GM20000 (cell line): ENCODE measurements at places on chromosomes 5 and 9.

DNA sequence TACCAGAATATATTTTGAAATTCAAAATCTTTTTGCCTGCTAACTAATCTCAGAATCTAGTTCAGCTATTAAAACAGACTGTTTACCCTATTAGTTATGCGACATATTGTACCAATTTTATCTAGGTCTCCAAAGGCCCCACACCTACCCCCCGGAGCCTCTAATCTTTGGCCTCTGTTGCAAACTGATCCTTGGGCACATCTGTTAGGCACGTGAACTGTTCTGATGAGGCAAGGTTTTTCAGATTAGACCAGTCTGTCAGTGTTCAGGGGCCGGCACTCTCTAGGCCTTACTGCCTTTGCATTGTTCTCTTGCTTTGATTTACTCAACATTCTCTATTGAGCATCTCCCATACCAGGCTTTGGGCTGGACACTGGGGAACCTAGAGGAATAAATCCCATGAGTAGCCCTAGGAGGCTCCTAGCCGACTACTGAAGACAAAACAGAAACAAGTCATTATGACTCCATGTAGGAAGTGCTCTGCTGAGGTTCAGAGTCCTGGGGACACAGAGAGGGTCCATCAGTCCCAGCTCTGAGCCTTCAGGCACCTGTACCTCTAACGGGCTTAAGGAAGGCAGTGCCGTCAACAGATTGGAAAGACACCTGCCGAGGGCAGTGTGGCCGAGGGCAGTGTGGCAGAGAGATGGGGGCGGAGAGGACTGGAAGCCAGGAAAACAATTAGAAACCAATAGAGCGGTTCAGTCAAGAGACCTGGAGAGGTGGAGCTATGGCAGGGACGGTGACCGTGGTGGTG, 245.1 kb downstream of the AOPEP start:
- DNase-seq: no peak

DNA sequence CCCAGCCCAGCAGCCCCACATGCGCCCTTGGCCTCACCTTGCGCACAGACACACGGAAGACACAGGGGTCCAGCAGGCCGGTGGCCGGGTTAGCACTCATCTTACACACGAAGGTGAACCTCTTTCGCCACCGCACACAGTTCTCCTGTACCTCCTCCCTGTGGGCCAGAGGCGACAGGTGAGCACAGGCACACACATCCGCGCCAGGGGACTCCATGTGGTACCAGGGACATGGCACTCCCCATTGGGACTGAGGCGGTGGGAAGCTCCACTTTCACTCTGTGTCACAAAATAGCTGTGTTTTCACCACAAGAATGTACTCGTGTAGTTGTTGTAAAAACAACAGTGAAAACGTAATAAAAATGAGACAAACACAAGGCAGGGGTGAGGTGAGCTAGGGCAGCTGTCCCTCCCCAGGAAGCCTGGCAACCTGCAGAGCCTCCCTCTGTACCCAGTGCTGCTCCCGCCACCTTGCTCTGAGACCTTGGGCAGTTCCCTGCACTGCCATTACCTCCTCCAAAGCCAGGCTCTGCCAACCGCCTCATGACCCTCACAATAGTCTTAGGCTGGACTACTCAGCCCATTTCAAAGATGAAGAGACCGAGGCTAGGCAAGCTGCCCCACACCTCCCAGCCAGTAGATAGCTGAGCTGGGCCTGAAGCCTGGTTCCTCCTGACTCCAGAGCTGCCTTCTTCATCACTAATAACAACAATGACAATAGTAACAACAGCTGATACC, 16.3 kb upstream of the DPM2 start:
- no peak for DNase-seq

- no peak for DNase-seq
Observed at GRCh38 chr5:157455057-157455456, 5.0 kb upstream of the NIPAL4 start.

GRCh38 chr5:6584101-6584645, 48.7 kb downstream of the NSUN2 start:
- no peak for DNase-seq

GRCh38 chr9:68851657-68852056, 146.6 kb downstream of the PIP5K1B start:
- no peak for DNase-seq

DNA sequence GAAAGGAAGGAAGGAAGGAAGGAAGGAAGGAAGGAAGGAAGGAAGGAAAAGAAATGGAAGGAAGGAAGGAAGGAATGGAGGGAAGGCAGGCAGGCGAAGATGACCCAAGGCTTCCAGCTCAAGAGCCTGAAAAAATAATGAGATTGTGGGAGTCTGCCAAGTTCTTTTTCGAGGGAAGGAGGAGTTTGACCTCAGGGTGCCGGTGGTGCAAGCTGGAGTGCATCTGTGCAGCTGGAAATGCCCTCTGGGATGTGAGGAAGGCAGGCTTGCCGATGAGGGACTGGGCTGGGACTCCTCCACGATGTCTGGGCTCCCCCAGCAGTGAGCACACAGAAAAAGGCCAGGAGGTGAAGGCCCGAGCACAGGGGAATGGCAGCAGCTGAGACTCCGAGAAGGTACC, 154.9 kb upstream of the DAPK1 start:
- no peak for DNase-seq

DNA sequence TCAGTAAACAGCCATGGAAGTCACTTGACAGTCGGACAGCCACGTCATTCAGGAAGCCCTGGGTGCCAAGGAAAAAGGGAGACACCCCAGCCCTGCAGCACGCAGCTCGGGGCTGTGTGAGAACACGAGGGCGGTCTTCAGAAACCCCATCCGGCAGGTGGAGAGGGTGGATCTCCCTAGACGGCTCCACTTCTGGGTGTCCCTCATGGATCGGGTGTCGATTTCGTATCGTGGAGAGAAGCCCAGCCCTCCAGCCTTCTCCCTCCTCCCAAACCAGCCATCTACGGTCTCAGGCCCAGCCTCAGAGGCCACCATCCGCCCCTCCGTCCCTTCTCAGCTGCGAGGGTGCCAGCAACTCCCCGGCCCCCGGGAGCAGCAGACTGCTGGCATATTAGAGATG, 65.5 kb upstream of the BARHL1 start:
- DNase-seq: no peak

- DNase-seq: no peak
Observed at GRCh38 chr5:137617528-137618205, 118.2 kb downstream of the KLHL3 start.

GRCh38 chr9:35938474-35939356, 19.2 kb downstream of the OR2S2 start:
- no peak for DNase-seq

DNA sequence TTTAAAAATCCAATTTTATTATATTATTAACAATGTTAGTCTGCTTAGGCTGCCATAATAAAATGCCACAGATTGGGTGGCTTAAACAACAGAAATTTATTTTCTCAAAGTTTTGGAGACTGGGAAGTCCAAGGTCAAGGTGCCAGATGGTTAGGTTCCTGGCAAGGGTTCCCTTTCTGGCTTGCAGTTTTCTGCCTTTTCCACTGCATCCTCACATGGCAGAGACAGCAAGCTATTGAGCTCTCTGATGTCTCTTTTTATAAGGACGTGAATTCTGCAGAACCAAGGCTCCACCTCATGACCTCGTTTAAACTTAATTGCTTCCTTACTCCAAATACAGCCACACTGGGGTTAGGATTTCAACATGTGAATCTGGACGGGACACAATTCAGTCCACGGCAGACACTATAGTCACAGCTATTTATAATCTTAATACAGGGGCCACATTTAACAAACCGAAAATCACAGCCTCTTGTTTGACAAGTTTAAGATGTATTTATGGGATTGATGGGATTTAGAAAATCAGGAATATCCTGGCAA, 174.9 kb upstream of the PUM3 start:
- no peak for DNase-seq

DNA sequence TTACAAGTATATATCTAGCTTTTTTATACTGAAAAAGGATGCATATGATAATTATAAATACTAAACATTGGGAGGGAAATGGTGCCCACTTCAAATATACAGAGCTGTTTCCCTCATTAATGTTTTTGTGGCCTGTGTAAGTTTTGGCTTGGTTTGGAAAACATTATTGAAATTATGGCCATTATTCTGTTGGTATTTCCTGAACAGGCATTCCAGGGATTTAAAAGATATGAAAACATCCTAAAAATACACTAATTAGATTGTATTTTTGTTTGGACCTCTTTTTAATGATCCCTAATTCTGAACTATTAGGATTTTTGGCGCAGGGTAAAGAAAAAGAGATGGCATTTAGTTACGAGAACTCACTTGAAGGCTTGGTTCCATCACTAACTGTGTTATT, 50.9 kb downstream of the CLINT1 start:
- no peak for DNase-seq

DNA sequence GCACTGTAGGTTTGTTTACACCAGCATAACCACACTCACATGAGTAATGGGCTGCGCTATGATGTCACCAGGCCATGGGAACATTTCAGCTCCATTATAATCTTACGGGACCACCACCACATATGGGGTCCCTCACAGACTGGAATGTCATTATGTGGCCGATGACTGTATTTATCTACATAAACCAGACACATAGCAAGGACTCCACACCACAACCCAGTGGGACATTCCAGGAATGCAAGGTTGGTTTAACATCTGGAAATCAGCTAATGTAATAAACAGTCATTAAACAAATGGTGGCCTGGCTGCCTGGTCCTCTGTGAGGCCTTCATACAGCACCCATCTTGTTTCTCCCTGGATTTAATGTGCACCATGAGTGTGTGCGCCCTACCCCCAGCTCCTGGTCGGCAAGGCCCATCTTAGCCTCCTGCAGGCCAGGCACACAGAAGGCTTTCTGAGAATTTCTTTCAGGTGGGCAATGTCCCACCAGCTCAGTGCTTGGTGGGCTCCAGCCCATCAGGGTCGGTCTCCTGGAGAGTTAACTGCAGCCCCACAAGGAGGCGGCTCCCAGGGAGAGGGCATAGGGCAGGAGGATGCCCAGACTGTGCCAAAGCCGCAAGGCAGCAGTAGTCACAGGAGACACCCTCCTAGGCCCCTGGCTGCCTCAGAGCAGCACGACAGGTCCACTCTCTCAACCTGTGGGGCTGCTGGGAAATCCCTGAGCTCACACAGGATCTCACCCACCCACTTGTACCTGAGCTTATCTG, 35.9 kb upstream of the SARDH start:
- no peak for DNase-seq

GRCh38 chr9:109016132-109016531, 2.8 kb upstream of the CTNNAL1 start:
- DNase-seq: no peak

GRCh38 chr9:79735023-79735779, 163.4 kb downstream of the TLE4 start:
- no peak for DNase-seq

DNA sequence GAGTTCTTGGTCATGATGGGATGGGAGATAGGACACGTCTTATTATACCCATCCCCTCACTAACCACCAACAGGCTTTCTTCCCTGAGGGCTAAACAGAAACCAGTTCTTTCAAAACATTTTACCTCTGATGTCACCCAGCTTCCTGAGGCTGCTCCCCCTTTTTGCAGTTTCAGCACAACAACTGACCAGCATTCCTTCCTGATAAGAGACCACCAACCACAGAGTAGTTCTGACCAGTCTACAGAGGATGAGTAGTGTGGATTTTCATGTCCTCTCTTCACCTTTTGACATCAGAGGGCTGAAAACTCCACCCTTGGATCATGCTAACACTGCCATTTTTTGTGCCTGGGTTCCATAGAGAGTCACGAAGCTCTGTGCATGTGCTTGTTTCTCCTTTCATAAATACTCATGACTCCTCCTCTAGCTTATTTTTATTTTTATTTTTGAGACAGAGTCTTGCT, 82.6 kb downstream of the OSTF1 start:
- no peak for DNase-seq
